ENCODE measurements at places on chromosomes 6 and 20.
A peak's percentile ranks its signal among the peaks of the same experiment; 100 is the strongest.

GRCh38 chr6:118542184-118542952 is 5.7 kb upstream of the PLN start:
- DNase-seq, result no peak

- DNase-seq, result peak; percentile 11
Observed at GRCh38 chr6:166419286-166419685, 36.5 kb upstream of the MPC1 start.

- DNase-seq, result no peak
Observed at GRCh38 chr6:24699521-24700359, 19.2 kb downstream of the C6orf62 start.

DNA sequence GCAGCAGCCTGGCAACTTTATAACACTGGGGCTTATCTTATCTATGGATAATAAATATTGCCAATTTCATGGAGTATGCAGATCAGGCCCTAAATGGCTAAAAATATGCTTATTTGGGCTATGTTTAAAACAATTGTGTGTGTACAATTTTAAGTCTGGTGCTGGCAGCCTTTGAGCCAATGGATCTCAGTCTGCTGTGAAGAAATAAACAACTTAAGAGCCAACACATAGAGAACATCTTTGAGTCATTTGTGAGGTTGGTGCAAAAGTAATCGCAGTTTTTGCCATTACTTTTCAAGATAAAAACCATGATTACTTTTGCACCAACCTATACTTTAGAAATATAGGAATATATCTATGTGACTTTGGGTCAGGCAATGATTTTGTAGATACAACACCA is 129.1 kb upstream of the CARMIL1 start:
- no peak for DNase-seq

- DNase-seq, result no peak
Observed at GRCh38 chr6:1105833-1106400, 206.0 kb upstream of the FOXQ1 start.

DNA sequence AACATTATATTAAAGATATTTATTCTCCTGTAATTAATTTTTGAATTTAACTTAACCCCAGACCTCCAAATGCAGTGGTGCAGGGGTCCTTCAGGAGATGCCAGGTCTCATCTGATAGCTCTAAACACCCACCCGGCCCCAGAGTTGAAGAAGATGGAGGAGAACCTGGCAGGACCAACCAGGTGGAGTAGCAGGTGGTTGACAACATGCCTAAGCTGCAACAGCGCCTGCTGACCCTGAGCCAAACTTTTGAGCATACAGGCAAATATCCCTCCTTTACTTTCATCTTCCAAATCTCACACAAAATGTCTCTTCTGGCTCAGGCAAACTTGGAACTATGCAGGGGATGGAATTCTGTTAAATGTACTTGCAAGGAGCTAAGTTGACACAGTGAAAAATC is 145.3 kb upstream of the TCF21 start:
- no peak for DNase-seq

DNA sequence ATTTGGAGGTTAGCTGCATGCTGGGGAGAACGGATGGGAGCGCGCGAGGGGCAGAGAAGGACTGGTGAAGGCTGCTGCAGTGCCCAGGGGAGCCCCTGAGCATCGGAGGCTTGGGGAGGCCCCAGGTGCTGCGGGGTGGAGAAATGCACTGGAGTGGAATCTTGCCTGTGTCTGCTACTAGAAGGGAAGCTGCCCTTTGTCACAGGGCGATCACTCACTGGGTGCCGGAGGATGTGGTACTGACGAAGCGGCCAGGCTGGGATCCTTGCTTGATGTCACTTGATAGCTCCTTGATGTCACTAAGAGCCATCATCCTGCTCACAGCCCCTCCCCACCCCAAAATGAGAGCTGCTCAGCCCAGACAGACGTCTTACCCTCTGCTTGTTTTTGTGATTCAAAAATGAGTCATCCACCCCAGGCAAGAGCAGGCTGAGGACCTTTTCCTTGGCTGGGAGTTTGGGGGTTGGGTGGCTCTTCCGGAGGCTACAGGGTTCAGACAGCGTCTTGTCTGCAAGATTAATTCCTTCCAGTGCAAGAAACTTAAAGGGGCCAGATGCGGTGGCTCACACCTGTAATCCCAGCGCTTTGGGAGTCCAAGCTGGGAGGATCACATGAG is 62.6 kb upstream of the PMEPA1 start:
- peak; percentile 66 for DNase-seq

DNA sequence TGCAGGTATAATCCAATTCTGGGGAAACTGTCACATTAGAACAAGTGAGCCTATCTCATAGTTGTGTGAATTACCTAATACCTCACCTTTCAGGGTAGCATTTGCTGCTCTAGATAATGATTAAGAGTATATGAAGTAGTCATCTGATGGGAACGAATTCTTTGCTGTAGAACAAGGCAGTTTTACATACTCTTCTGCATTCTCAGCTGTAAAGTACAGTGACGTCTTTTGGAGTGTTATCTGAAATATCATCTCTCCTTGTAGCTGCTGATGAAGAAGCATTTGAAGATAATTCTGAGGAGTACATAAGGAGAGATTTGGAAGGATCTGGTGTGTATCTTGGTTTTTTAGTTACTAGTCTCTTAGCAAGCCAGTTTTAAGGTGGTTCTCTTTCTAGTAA is 28.4 kb downstream of the CSE1L start:
- no peak for DNase-seq

DNA sequence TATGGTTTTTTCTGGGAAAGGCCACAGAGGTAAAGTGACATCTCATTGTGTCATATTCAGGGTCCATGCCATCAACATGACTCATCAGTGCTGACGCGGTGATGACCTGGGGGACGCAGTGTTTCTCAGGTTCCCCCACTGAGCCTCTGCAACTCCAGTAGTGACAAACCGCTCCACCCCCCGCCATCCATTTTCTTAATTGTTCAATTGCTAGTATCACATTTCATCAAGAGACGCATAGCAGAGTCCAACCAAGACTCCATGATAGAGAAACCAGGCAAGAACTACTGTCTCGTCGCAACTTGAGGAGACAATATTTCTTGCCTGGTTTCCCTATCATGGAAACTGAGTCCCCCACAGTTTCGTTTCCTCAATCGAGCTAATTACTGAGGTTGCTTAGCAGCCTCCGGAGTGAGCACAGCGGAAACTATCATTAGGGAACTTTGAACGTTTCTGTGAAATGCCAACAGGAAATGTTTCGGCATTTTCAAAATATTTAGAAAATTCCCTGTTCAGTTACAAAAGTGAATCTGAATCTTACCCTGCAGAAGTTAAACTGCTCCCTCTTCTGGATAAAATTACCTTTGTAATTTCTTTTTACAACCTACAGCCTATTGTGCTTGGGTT is 12.2 kb upstream of the SERPINB1 start:
- peak; percentile 73 for DNase-seq

- DNase-seq, result no peak
Observed at GRCh38 chr6:7215798-7216231, 97.2 kb downstream of the SSR1 start.

GRCh38 chr6:161444464-161444863 is 170.6 kb upstream of the AGPAT4 start:
- no peak for DNase-seq

DNA sequence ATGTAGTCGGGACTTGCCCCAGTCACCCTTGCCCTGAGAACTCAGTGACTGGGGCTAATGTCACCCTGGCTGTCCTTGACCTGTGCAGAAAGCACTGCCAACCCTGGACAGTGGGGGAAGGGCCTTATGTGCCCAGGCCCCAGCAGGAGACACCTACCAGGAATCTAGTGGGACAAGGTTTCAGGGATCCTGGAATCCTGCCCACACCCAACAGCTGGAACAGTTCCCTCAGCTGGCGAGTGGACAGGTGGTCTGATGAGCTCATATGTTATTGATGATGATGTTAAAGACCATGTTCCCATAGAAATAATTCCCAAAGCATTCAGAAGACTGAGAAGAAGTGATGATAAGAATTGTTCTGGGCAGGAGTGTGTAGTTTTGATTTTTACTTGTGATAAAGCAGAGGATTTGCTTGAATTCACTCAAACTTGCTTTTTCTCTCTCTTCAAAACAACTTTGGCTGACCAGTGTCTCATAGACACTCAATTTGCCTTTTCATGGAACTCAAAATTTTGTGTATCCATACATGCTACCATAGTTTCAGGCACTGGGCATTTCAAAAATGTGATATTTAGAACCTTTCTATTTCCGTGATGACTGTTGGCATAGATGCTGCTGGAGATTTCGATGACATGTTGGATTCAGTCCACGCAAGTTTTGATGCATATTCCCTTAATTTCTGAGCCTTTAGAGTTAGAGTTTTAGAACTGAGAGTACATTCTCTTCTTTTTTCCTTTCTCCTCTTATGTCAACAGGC is 79.3 kb downstream of the SLC22A3 start:
- DNase-seq, result no peak

DNA sequence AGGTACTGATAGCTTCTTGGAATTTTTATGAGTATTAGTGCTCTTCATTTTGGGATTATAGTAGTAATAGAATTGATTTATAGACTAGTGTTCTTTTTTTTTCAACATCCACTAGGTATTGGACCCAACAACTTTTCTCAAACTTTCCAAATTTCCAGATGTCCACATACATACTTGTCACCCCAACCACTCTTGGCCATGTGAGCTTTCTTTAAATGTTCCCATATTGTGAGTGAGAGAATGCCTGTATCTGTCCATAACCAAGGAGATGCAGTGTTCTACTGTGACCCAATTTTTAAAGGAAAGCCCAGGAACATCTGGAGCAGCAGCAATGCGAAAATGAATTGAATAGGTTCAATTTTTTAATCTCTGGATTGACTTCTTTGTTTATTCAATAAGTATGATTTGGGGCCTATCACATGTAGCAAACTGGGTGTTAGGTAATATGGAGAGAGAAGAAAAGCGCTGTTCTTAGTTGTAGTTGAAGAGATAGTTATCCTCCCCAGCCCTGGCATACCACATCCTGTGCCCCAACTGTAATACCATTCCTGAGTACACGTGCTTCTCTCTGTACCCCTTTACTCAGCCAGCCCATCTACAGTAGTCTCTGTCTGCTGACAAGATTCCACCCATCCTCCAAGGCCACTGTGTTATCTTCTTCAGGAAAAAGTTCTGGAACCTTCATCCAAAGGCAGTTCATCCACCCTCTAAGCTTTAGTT is 116.8 kb upstream of the SUPT3H start:
- DNase-seq, result no peak
